Stimulated activated CD8-positive, alpha-beta memory T cell treated with anti-CD3 and anti-CD28 coated beads, Interleukin-12 subunit alpha, Interleukin-12 subunit beta, amount 100 ng/mL, for 1 hour (primary cell): ENCODE measurements at places on chromosomes 4 and X.

DNA sequence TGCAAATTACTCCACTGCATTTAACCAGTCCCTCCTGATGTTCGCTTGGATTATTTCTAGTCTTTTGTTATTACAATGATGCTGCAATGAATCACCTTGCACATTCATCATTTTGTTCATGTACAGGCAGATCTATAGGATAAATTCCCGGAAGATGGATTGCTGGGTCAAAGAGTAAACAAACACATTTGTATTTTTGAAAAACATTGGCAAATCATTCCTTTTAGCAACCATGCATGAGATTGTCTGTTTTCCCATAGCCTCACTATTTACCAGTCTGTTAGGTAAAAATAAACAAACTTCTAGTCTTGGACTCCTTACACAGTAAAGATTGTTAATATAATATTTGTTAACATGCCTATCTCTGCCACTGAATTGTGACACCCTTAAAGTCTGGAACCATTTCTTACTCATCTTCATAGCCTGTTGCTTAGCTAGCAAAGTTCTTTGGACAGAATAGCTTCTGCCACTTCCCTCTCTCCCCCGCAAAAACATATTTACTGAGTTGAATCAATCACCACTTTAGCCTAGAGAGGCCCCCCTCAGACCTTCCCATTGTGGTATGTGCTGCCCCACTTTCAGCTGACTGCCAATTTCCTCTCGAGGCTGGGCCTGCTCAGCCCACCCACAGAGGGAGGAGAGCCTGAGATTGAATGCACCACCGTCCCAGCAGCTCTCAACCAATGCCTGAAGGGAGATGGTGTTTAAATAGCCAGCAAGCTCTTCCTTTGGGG, 108.4 kb upstream of the ATXN3L start:
- no peak for DNase-seq

- no peak for DNase-seq
These were observed 118.8 kb downstream of the FAM13A start for GRCh38 chr4:88938138-88938537.

- no peak for DNase-seq
These were observed 142.5 kb upstream of the MAB21L2 start for GRCh38 chr4:150439451-150439933.

- DNase-seq: no peak
These were observed 25.6 kb upstream of the MTM1 start for GRCh38 chrX:150542846-150543229.

DNA sequence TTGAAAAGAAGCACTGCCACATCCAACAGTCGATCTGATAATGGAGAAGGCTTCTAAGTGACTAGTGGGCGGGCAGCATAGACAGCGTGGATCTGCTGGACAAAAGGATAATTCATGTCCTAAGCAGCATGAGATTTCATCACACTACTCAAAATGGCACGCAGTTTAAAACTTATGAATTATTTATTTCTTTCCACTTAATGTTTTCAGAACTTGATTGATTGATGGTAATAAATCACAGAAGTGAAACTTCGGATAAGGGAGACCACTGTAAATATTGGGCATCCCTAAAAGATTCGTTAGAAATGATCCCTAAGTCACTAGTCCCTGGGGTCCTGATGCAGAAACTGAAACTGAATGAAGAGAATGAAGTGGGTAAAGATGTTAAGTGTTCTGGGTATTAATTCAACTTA, 93.0 kb upstream of the ANK2 start:
- no peak for DNase-seq

GRCh38 chrX:118493653-118494297, 1.8 kb upstream of the DOCK11 start:
- DNase-seq: no peak

- no peak for DNase-seq
These were observed 1849.2 kb downstream of the STIM2 start for GRCh38 chr4:28709891-28710290.

GRCh38 chr4:21205821-21206531, 505.7 kb downstream of the PACRGL start:
- no peak for DNase-seq

GRCh38 chrX:13693341-13693961, 4.5 kb downstream of the RAB9A start:
- DNase-seq: no peak
